ENCODE measurements at places on chromosomes 7 and 10.

DNA sequence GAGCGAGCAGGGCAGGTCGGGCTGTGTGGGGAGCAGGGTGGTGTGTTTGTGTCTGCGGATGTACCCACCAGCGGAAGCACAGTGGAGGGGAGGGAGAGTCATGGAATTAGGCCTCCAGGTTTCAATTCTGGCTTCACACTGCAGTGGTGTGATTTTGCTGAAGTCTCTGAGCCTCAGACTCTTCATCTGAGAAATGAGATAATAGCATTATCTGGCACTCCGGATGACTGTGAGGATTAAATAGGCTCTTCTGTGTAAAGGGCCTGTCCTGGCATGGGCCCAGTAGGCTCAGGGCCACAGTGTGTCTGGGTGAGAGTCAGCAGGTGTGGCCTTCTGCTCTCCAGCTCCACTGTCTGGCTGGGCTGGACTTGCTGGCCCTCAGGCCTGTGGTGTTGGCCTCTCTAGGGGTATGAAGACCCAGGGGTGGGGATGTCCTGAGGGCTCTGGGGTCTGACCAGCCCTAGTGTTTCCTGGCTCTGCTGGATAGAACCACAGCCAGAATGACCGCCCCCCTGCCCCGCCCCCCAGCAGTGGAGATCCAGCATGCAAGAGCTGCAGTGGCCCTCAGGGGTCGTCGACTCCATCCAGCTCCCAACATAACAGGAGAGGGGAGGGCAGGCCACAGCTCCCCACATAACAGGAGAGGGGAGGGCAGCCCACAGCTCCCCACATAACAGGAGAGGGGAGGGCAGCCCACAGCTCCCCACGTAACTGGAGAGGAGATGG, 178.6 kb downstream of the RPS24 start:
- peak; percentile 9 for DNase-seq

- DNase-seq = no peak
These were observed 3.9 kb upstream of the PYROXD2 start for GRCh38 chr10:98418665-98419468.

DNA sequence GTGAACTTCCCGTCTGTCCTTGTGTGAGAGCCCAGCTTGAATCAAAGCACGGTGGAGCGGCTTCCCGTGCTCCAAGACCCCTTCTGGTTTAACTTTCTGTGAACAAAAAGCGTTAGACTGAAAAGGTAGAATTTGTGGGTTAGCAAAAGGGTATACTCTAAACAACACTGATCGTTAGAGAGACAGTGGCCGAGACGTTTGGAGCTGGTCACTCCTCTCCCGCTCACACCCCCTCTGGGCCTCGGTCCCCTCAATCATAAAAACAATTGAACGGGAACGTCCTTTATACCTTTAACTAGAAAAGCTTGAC, 502 bp downstream of the PRKRIP1 start:
- no peak for DNase-seq

DNA sequence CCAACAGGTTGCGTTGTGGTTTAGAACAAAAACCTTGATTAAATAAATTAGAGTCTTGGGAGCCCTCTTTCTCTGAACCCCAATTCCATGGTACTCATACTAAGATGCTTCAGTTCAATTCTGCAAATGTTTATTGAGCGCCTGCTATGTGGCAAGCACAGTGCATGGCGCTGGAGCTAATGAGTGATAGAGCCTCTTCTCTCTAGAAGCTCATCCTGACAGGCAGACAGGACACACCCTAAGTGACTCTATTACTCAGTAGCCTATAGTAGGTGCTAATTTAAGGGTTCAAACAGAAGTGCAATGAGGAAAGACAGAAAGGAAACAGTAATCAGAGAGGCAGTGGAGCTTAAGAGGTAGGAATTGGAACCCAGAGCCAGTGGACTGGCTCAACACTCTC, 124.4 kb upstream of the C7orf33 start:
- no peak for DNase-seq

- no peak for DNase-seq
These were observed 35.2 kb upstream of the ASAH2 start for GRCh38 chr10:50286517-50286916.

DNA sequence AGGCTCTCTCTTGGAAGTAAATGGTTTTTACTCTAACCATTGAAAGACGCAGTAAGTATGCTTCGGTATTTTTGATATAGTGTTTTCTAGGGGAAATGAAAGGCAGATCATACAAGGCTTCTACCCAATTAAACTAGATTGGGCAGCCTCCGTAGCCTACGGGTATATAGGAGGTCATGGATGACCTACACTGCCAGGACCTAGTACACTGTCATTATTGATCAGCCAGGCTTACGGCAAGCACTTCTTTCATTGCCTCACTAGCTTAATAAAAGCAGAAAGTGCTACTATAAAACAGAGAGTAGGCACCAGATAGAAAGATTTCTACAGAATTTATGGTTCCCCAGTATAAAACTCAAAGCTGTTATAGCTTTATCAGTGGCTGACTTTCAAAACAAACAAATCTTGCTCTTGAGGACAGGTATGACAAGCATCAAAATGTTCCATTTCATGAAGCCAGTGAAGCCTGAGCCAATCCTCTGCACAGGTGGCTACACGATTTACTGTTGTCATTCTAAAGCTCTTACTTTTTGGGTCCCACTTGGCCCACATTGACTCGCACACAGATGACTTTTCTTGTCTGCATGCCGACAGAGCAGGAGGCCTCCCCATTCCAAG, 358.1 kb downstream of the THSD7A start:
- DNase-seq = peak; percentile 88

DNA sequence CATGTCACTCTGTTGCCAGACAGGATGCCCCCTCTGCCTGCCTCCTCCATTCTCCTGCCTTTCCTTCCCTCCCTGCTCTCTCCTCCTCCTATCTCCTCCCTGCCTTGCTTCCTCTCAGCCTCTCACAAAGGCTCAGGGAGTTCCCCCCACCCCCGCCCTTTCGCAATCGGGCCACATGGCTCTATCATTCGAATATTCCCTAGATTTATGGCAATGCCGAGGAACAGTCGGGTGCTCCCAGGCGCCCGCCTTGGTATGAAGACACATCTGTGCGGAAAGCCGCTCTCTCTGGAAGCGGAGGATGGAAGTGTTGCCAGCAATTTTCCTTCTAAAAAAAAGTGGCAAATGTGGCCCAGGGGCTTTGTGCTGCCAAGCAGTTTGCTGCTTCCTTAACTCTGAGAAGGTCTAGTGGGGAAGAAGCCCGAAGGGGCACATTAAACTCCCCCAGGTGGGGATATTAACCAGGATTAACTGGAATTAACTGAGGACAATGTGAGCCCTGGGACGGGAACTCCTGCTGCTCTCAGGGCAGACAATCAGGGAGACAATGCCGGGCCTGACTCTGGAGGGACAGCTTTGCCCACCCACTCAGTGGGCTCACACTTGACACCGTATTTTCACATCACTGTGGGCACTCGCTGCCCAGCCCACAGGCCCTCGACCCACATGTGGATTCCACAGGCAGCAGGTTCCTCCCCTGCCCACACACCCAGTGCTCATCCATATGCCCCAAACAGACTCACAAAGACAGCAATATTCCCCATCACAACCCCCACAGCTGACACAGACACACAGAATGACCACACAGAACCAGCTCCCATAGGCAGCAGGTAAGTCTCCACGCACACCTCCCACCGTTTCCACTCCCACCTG, 88.4 kb upstream of the SMNDC1 start:
- no peak for DNase-seq

- no peak for DNase-seq
These were observed 96.4 kb downstream of the PRKG1 start for GRCh38 chr10:51170518-51171245.

GRCh38 chr7:140544388-140544826, 65.1 kb upstream of the MKRN1 start:
- no peak for DNase-seq

- DNase-seq = peak; percentile 51
These were observed 37.1 kb downstream of the FAM53B start for GRCh38 chr10:124707144-124707467.

- no peak for DNase-seq
These were observed 108.7 kb downstream of the DNAJC1 start for GRCh38 chr10:21894648-21895342.

GRCh38 chr7:77830649-77831355, 32.2 kb downstream of the PHTF2 start:
- peak; percentile 86 for DNase-seq

DNA sequence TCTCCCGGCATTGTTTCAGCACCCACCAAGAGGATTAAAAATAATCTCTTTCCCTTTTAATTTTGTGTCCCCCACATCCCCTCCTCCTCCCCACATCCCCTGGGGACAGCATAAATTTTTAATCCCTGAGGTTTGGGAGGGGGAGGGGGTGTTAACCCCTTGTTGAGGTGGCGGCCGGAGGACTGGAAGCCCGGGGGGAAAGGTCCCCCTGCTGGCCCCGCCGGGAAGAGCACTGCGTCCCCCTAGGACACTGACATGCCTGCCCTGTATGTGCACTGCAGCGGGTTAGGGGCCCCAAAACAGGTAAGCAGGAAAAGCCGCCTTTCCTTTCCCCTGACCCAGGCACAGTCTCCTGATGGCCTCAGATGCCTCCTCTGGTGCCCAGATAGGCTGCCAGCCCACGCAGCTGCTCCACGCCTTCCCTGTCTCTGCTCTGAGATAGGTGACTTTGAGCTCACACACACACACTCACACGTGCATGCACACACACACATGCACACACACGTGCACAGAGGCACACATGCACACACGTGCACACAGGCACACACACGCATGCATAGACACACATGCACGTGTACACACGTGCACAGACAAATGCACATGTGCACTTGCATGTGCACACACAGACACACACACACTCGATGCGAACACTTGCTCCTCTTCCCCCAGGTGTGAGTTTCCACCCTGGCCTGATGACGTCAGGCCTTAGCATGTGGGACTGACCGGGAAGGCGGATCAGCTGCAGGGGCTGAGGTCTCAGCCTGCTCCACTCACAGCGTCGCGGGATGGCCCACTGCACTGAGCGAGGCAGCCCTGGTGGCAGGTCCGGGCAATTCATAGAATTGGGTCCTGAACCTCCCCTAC, 12.3 kb downstream of the CNPY1 start:
- DNase-seq = peak; percentile 32

- no peak for DNase-seq
These were observed 189.7 kb downstream of the TCF7L2 start for GRCh38 chr10:113139699-113140098.

DNA sequence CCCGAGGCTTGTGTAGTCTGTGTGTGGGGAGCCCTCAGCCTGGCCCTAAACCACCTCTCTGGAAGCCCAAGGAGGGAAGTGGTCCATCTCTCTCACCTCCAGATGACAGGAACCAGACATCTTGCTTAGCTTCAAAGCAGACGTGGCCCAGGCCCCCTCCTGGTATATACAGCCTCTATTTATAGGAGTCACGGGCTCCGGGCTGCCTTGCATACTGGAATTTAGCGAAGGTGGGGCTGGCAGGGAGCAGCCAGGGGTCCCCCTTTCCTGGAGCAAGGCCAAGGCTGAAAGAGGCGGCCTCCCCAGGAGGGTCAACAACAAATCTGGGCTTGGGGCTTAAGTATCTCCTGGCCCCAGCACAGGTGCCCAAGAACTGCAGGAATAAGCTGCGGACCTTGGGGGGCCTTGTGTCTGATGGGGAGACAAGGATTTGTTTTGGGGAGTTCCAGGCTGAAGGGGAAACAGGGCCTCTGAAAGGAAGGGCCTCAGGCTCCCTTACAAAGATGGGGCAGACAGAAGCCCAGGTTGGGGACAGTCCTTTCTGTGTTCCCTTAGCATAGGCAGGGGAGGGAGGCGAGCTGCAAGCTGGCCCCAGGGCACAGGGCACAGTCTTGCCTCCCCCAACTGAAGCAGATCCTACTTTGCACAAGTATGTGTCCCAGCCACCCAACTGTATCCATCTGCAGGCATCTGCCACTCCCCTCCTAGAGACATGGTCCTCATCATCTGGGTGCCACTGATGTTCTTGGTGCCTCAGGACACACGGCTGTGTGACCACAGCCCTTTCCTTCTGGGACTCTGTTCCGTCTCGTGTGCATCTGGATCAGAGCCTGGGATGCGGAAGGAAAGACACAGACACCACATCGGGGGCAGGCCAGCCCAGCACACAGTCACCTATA, 11.9 kb downstream of the ZCCHC24 start:
- DNase-seq = no peak

DNA sequence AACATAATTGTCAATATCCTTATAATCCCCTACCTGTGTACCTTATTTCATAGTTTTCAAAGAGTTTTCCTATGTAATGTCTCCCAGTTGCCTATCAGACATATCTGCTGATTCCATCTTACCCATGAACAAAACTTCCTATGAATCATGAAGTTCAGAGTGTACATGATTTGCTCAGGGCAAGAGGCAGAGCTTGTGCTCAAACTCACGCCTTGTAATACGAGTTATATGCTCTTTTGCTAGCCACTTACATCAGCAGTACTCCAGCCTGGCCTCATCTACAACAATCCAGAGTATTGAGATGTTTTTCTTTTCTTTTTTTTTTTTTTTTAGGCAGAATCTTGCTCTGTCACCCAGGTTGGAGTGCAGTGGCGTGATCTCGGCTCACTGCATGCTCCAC, 11.8 kb downstream of the PKD2L1 start:
- no peak for DNase-seq

- DNase-seq = no peak
These were observed 45.8 kb downstream of the EEPD1 start for GRCh38 chr7:36198854-36199266.

DNA sequence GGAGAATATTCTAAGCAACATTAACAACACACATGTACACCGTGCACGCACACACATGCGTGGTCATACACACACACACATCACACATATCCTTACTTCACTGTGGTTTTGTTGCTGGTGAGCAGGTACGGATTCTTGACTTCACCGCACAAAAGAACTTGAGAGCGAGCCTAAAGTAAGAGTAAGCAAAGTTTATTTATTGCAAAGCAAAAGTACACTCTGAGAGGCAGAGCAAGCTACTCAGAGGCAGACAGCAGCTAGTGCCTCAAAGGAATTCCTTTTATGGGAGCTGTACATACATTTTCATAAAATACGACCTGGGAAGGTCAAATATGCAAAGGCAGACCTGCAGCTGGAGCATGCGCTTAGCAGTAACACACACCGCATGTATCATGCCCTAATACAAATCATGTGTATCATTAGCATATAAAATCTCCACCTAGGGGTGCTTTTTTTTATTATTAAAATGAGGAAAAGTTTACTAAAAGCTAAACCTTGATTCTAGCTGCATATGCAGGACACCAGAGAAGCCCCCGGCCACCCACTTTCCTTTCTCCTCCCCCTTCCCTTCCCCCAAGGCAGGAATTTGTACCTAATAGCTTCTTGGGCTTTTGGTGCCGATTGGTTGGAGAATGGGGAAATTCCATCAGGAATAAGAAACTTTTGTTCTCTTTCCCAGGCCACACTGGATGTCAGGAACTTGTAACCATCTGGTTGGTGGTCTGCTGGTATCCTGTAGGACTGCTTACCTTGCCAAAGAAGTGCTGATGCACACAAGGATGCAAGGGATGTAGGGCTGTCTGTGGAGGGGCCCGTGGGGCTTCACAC, 16.5 kb upstream of the GPR37 start:
- no peak for DNase-seq

- no peak for DNase-seq
These were observed 17.4 kb downstream of the PRKRIP1 start for GRCh38 chr7:102413611-102414010.

- DNase-seq = peak; percentile 54
These were observed 8.9 kb downstream of the FBXL13 start for GRCh38 chr7:103065667-103066066.

GRCh38 chr10:13873196-13873595, 286.4 kb downstream of the PRPF18 start:
- DNase-seq = no peak

All from NCI-H69 (cell line).